ENCODE measurements at places on chromosomes 1 and 21.
A peak's percentile ranks its signal among the peaks of the same experiment; 100 is the strongest.

- no peak for DNase-seq
Measured at GRCh38 chr1:206681359-206681758, 3.3 kb upstream of the MAPKAPK2 start.

- no peak for DNase-seq
Measured at GRCh38 chr1:102937401-102937800, 170.9 kb downstream of the COL11A1 start.

- no peak for DNase-seq
Measured at GRCh38 chr1:223886516-223886921, 40.8 kb upstream of the TP53BP2 start.

DNA sequence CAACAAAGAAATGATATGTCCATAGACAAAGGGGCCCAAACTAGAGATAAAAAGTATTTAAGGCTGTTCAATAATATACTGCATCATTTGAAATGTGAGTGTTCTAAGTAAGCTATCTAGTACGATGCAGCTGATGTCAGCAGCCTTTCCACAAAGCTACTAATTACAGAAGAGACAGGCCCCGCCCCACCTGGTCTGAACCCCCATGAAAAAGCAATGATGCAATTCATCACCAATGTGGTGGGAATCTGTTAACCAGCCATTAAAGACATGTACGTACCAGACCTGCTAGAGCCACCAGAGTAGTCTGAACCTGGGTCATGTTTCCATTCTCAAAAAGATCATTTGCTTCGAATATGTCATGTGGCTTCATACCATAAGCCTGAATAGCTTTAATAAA, 25.1 kb downstream of the CNN3 start:
- DNase-seq, result no peak

DNA sequence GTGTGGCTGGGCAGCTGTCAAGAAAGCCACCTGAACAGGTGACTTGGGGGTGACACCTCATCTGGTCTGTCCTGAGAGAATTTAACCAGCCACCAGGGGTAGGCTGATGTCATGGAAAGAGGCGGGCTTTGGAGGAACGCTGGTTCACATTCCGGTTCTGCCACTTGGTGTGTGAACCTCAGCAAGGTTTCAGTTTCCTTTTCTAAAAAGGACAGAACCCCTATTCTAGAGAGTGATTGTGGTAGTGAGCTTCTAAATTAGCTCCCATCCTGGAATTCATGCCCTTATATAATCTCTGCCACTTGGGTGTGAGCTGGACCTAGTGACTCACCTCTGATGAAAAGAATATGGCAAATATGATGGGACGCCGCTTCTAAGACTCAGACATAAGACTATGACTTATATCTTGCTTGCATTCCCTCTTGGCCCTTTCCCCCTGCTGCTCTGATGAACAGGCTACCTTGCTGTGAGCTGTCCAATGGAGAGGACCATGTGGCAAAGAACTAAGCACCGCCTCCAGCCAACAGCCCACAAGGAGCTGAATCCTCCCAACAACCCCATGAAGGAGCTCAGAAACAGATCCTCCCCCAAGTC, 332.1 kb downstream of the RRAGC start:
- DNase-seq, result no peak

DNA sequence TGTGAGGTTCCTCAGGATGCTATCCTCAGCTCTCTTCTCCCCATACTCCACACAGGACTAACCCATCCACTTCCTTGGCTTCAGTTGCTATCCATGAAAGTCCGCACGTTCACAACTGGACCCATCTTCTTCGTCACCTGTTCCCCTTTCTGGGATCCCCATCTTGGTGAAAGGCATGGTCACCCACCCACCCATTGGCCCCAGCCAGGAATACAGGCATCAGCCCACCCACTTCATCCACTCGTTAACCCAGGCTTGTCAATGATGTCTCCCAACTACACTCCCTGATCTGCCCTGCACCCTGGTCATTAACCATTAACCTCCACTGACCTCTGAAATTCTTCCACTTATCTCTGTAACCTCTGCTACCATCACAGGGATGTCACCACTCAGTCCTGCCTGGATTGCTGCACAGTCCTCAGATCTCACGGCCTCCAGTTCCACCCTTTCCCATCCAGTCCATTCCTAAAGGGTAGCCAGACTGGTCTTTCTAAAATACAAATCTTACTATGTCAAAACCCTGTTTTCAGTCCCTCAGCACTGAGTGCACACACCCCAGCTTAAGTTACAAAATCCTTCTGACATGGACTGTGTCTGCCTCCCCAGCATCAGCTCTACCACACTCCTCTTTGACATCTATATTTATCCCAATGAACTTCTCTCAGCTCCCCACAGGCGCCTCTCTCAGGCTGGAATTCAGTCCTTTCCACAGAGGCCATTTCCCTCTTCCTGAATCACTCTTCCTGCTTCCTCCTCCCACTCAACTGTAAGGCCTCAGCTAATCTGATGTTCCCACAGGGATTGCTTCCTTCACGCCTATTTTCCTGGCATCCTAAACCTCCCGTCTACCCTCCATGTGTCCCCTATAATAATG, 10.4 kb downstream of the PGLYRP4 start:
- no peak for DNase-seq

- DNase-seq, result no peak
Measured at GRCh38 chr1:182087304-182087703, 25.8 kb upstream of the ZNF648 start.

GRCh38 chr1:203911806-203912205, 50.4 kb downstream of the SNRPE start:
- no peak for DNase-seq

GRCh38 chr1:98333406-98333805, 328.1 kb upstream of the SNX7 start:
- DNase-seq, result no peak

DNA sequence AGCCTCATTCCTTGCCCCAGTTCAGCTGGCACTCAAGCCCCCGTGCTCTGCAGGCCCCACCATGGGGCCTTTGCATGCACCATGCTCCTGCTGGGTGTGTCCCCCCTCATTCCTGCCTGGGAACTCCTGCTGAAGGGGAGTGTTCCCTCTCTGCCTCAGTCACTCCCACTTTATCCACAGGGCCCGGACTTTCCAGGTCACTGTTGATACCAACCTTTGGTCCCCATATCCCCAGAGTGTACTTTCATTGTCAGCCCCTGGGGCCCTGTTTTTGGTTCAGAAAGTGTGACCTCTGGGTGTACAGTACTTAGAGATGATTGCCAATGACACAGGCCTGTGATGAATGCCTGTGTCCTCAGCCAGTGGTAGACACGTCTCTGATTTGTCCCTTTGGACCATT, 2.9 kb downstream of the TTC22 start:
- no peak for DNase-seq

- DNase-seq, result no peak
Measured at GRCh38 chr1:64810001-64810400, 65.1 kb downstream of the RAVER2 start.

DNA sequence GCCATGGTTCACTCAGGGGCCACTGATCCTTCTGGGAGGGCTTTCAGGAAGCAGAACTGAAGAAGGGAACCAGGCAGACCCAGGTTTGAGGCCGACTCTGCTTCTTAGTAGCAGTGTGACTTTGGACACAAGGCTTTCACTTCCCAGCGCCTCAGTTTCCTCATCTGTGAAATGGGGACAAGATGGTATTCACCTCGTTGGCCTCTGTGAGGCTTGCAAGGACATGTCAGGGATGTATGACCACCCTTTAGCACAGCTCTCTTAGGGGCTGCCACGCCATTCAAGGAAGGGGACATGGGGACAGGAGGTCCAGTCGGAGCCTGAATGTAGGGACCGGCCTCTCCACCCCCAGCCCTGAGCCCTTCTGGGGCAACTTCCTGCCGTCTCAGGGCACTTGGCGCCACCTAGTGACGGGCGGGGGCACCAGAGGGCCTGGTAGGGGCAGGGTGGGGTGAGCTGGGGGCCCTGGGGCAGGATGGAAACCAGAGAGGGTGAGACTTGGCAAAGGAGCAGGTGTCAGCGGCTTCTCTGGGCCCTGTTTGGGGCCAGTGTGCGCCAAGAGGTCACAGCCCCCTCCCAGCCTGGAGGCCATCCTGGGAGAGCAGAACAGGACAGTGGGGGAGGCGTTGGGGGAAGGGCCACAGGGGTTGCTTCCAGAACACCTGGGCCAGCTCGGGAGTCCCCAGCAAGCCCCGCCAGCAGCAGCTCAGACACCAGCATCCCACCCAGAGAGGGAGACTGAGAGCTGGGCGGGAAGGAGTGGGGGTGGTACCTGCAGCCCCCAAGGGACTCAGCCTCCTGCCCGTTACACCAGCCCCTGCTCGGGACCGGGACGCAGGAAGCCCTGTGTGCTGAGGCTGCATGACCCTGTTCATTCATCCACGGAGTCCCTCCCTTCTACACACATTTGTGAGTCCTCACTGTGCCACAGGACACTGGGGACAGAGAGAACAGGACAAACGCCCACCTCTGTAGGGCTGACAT, 102.5 kb upstream of the TARDBP start:
- no peak for DNase-seq

GRCh38 chr1:154749078-154749760, 120.9 kb downstream of the KCNN3 start:
- no peak for DNase-seq

DNA sequence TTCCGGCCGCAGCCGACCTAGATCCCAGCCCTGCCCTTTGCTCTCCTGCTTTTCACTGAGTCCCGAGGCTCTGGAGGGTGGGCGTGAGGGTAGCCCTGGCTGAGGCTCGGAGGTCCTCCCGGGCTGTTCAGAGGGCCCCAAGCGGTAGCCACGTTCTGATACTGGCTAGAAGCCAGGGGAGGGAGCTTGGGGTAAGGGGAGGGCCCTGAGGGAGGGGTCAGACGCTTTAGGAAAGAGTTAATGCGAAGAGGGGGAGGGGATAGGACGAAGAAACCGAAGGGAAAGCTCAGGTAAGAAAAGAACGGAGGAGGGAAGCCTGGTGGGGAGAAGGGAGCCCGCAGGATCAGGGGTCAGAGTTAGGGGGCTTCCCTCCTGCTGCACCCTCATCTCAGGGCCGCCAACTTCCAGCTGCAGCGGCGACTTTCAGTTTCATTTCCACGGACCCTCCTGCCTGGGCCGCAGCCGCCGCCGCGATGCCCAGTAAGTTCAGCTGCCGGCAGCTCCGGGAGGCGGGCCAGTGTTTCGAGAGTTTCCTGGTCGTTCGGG, at the start of gene MOV10:
MOV10 (plus strand) TSS at position 220 of the 546 bp plus-strand sequence; CDS start at position 474, 254 bp downstream.
- peak; percentile 84 for DNase-seq

- no peak for DNase-seq
Measured at GRCh38 chr1:55987491-55988249, 591.7 kb downstream of the PLPP3 start.

DNA sequence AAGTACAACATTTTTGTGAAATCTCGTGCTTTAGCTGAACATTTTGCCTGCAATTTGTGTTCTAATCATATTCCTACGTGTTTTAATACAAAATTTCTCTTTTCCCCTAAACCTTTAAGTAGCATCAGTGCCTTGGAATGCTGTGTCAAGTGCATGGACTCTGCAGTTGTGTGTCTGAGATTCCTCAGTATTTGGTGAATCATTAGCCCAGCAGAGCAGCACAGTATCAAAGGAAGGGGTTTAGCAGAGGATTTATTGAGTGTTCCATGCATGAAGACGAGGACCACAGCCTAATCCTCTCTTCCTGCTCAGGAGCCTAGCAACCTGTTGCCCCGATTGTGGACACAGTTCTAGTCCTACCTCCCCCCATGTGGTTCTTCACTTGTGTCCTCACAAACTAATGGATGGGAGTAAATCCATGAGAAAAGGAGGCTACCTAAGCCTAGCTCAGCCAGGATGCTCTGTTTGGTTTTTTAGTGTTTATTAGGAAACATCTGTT, 29.3 kb upstream of the PCP4 start:
- DNase-seq, result no peak

- DNase-seq, result no peak
Measured at GRCh38 chr21:23968722-23969647, 1638.3 kb downstream of the MRPL39 start.

DNA sequence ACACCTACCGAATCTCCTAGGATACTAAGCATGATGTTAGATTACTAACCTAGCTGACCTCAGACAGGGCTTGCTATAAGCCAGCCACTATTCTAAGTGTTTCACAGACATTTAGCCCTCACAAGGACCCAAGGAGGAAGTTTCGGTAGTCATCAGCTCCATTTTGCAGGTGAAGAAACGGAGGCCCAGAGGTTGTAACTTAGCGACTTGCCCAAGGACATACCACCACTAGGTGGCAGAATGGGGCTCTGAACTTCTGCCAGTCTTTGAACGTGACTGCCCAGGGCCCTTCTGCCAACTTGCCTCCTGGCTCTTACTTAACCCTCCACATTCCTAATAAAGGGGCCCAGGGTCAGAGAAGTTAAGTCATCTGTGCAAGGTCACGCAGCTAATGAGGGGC, 283.5 kb downstream of the C1orf94 start:
- no peak for DNase-seq

- no peak for DNase-seq
Measured at GRCh38 chr21:46188226-46189212, 4.3 kb upstream of the SPATC1L start.

GRCh38 chr1:154779551-154780189, 90.4 kb downstream of the KCNN3 start:
- no peak for DNase-seq

- DNase-seq, result no peak
Measured at GRCh38 chr1:234839663-234840062, 229.7 kb upstream of the IRF2BP2 start.

Measured in left forelimb (tissue), 1 donor.